ENCODE measurements at places on chromosomes 4 and X.

DNA sequence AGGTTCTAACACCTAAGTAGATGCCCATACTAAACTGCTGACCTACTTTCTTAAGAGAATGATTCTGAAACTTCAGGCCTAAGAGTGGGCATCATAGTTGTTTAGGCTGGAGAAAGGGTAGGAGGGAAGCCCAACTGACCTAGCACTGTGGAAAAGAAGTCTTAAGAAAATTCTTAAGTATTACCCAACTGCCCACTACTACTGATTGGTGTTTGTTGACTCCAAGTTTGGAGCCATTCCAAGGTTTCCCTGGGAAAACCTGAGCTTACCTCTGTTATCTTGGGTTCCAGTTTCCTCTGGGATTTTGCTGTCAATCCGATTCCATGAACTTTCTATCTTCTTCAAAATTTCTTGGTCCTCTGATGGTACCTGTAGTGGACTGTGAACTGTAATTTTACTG, 23.9 kb downstream of the ANKRD17 start:
- no peak for DNase-seq

- no peak for DNase-seq
Observed at GRCh38 chr4:96486563-96486962, 646.7 kb downstream of the PDHA2 start.

- no peak for DNase-seq
Observed at GRCh38 chrX:18973527-18974192, 10.3 kb downstream of the PHKA2 start.

DNA sequence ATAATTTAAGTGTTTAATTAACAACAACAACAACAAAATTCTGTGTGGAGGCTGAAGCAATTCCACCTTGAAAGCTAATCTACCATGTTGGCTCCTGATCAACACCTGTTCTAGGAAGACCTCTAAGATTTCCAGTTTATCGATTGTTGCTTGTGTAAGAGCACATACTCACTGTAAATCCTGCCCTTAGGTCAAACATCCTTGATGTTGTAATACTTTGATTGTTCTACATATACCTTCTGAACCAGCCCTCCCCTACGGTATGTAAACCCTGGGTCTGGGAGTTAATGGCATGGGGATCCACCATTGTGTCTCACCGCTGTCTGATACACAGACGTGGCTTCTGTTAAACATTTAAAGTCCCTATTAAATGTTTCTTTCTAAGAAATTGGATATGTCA, 73.2 kb downstream of the RASL11B start:
- no peak for DNase-seq

DNA sequence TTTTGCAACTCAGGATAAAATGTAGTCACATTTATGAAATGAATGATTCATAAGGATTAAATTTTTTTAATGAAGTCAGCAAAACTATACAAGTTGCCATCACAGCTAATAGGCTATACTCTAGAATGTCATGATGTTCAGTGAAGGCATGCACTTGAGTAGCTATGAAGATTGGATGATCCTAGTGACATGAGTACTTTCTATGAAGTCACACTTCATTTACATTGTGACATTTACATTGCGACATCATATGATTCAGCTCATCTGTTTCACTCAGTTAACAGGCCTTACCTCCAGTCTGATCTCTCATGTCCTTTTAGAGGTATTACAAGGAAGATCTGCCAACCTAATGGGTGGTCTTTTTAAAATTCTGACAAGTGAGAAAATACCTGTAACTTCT, 82.7 kb upstream of the FGF13 start:
- no peak for DNase-seq

DNA sequence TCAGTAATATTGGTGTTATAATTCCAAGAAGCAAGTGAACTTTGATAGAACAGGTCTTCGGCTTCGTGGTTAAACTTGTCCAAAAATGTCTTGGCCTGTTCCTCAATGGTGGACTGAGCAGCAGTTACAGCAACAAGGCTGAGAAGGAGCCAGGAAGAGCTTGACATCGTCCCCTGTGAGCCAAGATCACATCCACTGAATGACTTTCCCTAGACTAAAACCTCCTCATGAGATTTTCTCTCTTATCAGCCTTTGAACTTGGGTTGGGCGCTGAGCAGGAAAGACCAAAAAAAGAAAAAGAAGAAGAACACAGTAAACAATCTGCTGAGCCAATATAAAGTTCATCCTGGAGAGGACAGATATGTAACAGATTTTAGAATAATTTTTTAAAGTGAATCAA, at the start of gene ACE2:
Gene ACE2, minus strand, starts transcription at position 216 of the 400 bp plus-strand sequence. Its CDS starts 49 bp downstream, at position 167.
- DNase-seq, result no peak

DNA sequence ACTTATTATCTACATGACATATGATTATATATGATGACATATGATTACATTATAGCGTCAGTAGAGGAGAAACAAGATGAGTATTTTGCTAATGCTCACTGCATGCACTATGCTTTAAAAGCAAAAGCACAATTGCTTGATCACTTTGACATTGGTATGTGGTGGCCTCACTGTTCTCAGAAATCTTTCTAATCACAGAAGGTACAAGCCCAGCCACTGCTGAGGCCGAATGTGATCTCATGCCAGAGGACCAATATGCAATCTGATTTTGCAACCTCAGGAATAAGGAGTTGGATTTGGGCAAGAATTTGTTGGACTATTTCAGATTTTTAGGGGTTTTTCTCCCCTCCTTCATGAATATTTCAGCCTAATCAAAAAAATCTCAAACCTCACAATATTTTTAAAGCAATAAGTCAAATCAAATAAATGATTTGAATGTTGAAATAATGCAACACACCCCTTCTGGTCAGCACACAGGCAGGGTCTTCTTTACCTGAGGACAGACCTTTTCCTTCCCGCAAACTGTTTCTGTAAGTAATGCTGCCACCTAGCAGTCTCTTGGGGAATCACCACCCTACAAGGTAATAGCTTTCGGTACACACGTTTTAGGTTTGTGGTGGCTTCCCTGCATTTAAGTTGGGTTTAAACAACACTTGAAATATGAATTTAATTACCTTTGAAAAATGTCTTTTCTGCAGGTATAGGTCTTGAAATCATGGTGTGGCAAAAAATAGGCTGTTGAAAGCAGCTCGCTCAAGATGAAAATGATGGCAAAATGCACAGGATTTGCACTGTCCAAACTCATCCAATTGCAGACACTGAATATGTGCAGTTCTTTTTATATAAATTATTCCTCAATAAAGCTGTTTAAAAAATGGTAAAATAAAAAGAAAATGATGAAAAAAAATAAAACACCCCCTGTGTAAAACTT, 4.8 kb upstream of the CXCL13 start:
- DNase-seq, result no peak

DNA sequence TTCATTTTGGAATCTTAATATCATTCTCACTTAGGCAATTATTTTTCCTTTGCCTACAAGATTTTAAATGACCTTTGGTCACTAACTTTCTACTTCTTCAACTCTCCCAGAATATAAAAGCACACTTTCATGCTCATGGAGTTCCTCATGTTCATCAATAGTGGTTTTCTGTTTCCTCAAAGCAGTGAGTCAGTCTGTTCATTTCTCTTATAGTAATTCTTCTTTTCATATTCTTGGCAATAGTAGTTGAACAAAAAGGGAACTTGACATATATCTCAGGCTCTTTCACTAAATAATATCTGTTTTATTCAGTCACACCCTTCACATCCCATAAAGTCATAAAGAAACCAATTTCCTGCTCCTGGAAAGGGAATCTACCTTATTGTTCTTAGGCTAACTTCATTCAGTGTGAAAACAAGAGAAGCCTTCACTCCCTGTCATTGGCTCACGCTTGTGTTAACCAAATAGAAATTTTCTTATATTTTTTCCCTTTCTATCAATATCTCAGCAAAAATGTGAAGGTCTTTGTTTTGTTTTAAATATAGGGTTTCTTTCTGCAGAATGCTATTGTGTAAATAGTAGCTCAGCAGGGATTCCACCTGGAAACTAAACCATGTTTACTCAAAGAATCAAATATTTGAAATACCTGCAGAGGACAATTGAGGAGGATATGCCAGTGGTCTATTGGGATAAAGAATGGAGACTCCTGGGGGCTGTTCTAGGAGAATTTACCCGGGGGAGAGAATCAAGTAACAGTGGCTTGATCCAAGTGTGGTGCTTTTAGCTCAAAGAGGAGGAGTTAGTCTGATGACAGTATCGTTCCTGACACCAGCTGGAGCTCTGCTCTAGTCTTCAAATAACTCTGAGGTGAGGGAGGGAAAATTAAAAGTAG, 13.4 kb upstream of the TNIP3 start:
- no peak for DNase-seq

- no peak for DNase-seq
Observed at GRCh38 chrX:78673246-78673645, 14.1 kb upstream of the RTL3 start.

- no peak for DNase-seq
Observed at GRCh38 chr4:147453561-147454141, 27.2 kb upstream of the EDNRA start.

DNA sequence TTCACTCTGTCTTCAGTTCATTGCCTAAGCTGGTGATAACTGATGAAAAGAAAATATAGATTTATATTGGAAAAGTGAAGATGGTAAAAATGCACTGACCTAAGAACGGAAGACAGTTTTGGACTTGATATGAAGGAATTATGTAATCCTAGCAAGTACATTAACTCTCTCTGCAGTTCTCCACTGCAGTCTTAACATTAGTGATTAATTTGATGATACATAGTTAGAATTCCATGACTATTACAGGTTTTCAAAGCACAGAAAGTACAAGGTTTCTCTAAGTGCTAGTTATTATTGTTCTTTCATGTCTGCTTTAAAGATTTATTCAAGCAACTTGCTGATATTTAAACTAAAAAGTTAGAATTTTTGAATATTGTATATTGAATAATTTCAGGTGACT, 1591.7 kb upstream of the ADGRL3 start:
- no peak for DNase-seq
